ENCODE measurements at places on chromosomes 4 and X. TPM values are rescaled to one million over a fixed set of nuclear protein-coding genes. Genes with fewer than 3 reads are reported as not detected.
A peak's percentile ranks its signal among the peaks of the same experiment; 100 is the strongest.

The ITIH6 gene
- total RNA-seq, result not detected

GRCh38 chr4:179486570-179487335 lies 2044.5 kb upstream of the AGA start:
- ATAC-seq, result no peak

The CTAG1B gene
- not detected for total RNA-seq

DNA sequence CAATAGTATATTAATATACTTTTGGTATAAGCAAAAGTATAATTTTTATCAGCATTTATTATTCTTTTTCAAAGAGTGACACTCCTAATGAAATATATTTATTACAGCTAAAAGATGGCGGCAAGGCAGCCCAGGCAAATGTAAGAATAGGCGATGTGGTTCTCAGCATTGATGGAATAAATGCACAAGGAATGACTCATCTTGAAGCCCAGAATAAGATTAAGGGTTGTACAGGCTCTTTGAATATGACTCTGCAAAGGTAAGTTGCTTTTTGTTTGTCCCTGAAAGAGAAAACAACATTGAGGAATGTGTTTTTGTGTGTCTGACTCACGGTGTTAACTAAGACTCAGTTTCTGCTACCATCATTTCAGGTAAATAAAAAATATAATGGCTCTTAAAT lies 71.9 kb downstream of the PDLIM5 start:
- ATAC-seq, result peak; percentile 76

DNA sequence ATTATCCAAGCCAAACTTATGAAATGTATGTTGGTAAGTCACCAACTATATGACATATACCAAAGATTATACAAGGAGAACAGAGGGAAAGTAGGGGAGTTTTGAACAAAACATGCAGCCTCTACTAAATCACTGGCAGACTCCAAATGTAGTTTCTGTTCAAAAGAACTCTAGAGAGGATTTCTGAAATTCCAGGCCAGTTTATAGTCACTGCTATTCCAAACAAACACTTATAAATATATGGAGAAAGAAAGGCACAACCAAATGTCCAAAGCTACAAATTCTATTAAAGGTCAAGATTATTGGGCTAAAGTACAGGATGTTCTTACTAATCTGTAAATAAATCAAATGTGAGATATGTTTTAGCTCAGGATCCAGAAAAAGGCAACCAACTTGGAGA lies 2.7 kb upstream of the LRCH2 start:
- ATAC-seq, result no peak
